ENCODE measurements at places on chromosomes 2 and 18.

GRCh38 chr2:30122362-30122761 lies 24.4 kb upstream of the YPEL5 start:
- no peak for DNase-seq

- DNase-seq = no peak
These were observed 9.3 kb upstream of the RGPD4 start for GRCh38 chr2:107817378-107817777.

DNA sequence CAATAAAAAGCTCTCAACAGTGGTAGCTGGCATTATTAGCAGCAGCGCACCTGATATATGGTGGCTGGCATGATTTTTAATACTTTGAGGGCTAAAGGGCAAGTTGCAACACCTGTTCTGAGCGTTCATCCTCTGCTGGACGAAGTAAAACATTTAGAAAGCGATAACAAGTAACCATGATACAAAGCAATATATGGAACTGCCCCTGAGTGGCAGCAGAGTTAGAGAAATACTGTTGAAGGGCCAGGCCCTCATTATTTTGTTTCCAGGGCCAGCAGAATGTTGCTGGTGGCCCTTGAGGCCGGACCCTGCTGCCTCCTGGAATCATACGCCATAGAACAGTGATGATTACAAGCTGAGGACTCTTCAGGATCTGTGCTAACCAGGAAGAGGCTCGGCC lies 47.8 kb downstream of the ARHGEF4 start:
- DNase-seq = no peak

DNA sequence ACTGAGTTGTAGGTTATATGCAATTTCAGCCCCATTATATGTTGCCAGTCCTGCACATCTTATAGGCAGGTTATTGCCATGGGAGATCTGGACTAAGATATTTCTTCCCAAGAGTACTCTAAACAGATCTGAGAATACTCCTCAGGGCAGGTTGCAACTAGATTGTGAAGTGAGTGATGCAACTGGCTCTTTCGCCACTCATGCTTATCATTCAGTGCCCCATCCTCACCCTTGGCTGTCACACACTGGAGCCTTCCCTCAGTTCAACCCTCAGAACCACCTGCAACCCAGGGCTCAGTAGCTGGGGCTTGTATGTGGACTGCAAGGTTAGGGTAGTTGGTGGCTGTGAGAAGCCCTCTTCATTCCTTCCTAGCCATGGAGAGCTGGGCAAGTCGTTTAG lies 14.1 kb downstream of the MERTK start:
- no peak for DNase-seq

DNA sequence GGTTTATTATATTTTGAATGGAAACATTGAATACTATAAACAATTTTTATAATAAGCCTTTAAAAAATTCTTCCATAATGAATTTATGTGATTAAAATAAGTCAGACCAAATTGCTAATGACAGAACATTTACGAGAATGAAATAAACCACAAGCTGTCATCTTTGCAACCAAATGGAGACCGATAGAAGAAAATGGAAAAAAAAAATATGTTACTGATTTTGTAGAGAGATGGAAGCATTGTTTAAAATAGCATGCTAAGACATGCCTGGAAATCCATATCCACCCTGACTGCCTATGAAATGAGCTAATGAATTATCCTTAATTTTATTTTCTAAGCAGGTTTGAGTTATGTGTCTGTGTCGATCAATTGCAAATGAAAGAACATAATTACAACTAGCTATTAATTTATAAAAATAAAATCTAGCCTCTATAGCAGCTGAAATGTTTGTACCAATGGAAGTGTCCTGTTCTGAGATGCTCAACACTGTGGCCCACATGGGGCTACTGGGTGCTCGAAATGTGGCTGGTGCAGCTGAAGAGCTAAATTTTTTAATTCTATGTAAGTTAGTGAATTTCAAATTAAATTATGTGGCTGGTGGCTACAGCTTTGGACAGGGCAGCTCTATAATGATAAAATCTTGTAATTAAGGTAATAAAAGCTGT lies 832.8 kb downstream of the RNF144A start:
- DNase-seq = no peak

Measured in HEK293T (cell line).